ENCODE measurements at places on chromosomes 13 and 19. TPM values are rescaled to one million over a fixed set of nuclear protein-coding genes. Genes with fewer than 3 reads are reported as not detected.

Gene C19orf81
- total RNA-seq, result 4.3 TPM

- peak; percentile 97 for DNase-seq
These were observed at the start of gene GPATCH1 for GRCh38 chr19:33080761-33081681. Gene GPATCH1, plus strand, starts transcription at chr19:33081181. Its CDS starts 13 bp downstream, at chr19:33081194.

DNA sequence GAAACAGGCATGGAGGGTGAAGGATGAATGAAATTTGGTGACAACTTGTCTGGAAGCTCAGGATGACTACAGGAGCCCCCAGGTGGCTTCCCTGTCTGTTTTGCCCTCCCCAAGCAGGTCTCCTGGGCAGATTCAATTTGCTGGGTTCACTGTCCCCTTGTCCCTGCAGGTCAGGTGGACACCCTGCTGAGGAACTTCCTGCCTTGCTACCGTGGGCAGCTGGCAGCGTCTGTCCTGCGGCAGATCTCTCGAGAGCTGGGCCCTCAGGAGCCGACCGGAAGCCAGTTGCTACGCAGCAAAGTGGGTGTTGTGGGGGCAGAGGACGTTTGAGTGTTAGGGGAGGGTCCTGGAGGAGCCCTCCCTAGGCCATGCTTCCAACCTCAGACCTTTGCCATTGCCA lies 19.1 kb downstream of the PGLS start:
- DNase-seq, result no peak

Gene ANGPTL8
- not detected for total RNA-seq

DNA sequence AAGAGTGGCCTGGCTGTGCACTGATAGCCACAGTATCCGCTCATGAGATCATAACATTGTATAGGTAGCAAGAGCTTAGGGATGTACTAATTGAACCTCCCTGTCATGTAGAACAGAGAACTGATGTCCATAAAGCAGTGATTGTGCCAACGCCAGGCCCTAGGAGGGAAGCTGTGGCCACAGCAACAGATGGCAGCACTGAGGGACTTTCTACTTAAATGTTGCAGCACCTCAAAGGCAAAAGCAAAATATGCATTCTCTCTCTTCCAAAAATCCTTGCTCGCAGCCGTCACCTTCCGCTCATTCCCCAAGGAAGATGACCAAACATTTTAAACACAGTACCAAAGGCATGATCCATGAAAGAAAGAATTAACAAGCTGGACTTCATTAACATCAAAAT lies 32.3 kb downstream of the COL4A1 start:
- no peak for DNase-seq

- DNase-seq, result no peak
These were observed 89.8 kb downstream of the KDM4B start for GRCh38 chr19:5058521-5059212.

DNA sequence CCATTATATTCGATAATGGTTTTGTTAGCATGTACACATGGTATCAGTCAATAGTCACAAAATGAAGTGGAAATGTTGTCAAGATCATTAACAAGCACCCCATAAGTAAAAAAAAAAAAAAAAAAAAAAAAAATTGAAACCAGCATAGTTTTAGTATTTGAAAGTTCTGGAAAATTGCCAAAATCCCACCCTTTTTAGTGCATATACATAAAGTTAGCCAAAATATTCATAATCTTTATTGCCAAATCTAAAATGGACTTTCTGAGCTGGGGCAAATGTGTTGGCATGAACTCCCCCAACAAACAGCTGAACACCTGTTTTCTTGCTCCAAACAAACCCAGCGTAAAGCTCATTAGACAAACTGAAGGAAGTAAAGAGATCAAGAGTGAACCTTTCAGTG lies 73.9 kb downstream of the MZT1 start:
- no peak for DNase-seq
